ENCODE measurements at places on chromosomes 6 and 20. TPM values are rescaled to one million over a fixed set of nuclear protein-coding genes. Genes with fewer than 3 reads are reported as not detected.

The TINAG gene
- 24.3 TPM for polyA plus RNA-seq

The FOXS1 gene
- polyA plus RNA-seq = 8.9 TPM

The BTNL2 gene
- polyA plus RNA-seq = 1.3 TPM

The TOP1 gene
- 115 TPM for polyA plus RNA-seq

The KIZ gene
- 42.8 TPM for polyA plus RNA-seq

The SEMG1 gene
- polyA plus RNA-seq = not detected
